ENCODE measurements at places on chromosomes 3 and 15.

DNA sequence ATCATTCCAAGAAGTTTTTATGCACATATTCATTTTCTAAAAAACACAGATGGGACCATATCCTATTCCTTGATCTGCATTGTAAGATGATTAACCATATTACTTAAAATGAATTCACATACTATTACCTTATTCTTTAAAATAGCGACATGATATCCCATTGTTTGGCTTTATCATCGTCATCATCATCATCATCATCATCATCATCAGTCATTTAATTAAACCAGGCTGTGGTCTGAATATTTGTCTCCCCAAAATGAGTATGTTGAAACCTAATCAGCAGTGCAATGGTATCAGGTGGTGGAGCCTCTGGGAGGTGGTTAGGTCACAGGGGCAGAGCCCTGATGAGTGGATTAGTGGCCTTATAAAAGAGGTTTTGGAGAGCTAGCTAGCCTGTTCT is 4.4 kb downstream of the TRAK1 start:
- no peak for DNase-seq

DNA sequence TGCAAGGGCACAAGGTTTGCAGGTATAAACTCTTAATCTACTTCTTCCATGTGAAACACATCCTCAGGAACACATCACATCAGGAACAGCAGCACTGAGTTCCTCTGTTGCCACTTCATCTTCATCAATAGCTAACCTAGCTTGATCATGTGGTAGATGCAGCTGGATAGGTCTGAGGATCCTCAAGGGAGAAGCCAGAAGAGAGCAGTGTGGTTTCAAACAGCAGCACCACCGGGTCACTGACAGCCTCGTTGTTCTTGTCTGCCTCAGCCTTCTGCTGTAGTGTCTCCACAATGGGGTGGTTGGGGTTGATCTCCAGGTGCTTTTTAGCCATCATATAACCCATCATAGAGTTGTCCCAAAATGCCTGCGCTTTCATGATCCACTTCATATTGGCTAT is 58.8 kb downstream of the ADAM10 start:
- DNase-seq = no peak

GRCh38 chr3:176840641-176841286 is 356.5 kb downstream of the TBL1XR1 start:
- DNase-seq = no peak

- no peak for DNase-seq
These were observed 26.5 kb downstream of the SPG11 start for GRCh38 chr15:44636976-44637375.

DNA sequence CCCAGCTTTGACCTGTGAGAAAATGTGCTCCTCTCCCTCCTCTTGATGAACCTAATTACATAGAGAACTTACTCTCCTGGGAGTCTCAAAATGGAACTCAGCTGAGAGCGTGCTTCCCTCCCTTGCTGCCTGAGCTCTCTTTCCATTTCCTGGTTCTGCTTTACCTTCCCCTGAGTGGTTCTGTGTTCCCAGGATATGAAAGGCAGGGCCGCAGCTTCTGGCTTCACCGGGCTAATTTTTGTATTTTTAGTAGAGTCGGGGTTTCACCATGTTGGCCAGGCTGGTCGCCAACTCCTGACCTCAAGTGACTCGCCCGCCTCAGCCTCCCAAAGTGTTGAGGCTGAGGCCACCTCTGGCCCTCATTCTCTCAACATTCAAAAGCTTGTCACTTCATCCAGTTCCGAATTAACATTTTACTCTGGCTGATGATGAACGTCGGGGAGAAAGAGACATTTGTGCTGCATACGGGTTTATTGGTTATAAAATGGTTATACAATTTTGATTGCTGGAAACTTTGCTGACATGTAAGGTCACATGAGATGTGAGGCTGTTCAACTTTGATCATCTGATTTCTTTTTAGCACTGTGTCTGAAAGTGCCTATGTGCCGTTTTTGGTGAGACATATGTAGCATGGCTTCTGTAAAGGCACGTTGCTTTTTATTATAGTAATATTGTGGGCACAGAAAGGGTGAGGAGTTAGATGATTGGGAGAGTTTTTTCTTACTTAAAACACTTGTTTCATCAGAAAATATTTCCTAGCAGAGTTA is 6.6 kb downstream of the PLS1 start:
- no peak for DNase-seq

GRCh38 chr3:87798567-87798947 is 260.2 kb downstream of the CGGBP1 start:
- DNase-seq = no peak

DNA sequence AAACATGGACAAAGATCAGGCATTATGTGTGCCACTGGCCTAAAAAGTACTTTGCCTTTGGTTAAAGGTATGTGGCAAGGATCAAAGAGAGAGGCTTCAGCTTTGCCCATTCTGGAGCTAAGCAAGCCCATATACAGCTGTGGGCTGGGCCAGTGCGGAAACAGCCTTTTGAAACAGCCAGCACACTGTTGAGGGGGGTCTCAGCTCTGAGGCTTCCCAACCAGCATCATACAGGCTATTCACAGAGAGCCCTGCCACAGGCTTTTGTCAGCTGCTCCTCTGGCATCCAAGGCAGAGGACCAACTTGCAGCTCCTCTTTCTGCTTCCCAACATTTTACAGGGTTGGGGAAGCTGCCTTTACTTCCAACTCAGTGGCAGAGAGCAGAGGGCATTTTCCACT is 63.2 kb upstream of the FOXB1 start:
- no peak for DNase-seq

DNA sequence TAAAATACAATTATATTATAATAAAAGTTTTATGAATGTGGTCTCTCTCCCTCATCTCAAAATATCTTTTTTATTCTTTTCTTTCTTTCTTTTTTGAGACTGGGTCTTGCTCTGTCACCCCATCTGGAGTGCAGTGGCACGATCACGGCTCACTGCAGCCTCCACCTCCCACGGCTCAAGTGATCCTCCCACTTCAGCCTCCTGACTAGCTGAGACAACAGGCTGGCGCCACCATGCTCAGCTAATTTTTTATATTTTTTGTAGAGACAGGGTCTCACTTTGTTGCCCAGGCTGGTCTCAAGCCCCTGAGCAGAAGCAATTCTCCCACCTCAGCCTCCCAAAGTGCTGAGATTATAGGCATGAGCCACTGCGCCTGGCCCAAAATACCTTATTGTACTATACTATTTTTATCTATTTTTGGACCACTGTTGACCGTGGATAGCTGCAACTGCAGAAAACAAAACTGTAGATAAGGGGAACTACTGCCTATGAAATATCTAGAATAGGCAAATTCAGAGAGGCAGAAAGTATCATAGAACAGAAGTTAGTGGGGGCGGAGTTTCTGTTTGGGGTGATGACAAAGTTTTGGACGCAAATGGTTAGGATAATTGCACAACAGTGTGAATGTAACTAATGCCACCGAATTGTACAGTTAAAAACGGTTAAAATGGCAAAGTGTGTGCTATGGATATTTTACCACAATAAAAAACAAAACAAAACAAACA is 66.6 kb downstream of the SLC12A8 start:
- DNase-seq = no peak

GRCh38 chr3:125189378-125190165 is 23.0 kb downstream of the SLC12A8 start:
- DNase-seq = no peak

- DNase-seq = no peak
These were observed 36.8 kb downstream of the ATP1B3 start for GRCh38 chr3:141913150-141913811.

- no peak for DNase-seq
These were observed 447.7 kb upstream of the DPPA4 start for GRCh38 chr3:109784852-109785631.

- no peak for DNase-seq
These were observed 8.6 kb upstream of the TIPIN start for GRCh38 chr15:66364944-66365528.

GRCh38 chr15:77506311-77507142 is 85.8 kb downstream of the HMG20A start:
- no peak for DNase-seq
